ENCODE measurements at places on chromosomes 5 and 9.

GRCh38 chr5:128770907-128771306 lies 194.4 kb upstream of the SLC27A6 start:
- DNase-seq: no peak
- H3K4me3 ChIP-seq: no peak overlapping the region
- H3K27ac ChIP-seq: no peak overlapping the region

- peaks cover 12% of the 10 kb centered on the region for H3K4me1 ChIP-seq
- DNase-seq: no peak
- H3K27ac ChIP-seq: no peak overlapping the region
- peaks cover 19% of the 10 kb centered on the region for H3K27me3 ChIP-seq
Observed at GRCh38 chr5:544675-545355, 20.6 kb upstream of the SLC9A3 start.

DNA sequence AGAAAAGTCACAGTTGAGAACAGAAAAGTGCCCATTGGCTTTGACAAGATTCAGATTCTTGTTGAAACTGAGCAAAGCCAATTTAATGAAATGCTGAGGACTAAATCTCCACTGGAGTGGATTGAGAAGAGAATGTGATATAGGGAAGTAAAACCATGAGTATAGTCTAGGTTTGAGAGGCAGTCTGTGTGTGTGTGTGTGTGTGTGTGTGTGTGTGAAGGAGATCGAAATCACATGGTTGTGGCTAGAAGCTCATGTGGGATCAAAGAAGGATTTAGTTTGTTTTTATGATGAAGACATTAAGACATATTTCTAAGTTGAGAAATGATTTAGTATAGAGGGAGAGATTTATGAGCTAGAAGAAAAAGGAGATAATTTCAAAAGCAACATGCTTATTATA lies 275.7 kb upstream of the DAB2 start:
- no peak for DNase-seq
- peaks cover 15% of the 10 kb centered on the region for H3K27me3 ChIP-seq
- H3K36me3 ChIP-seq: no peaks in the 10 kb centered on the region
- H3K4me3 ChIP-seq: no peak overlapping the region
- H3K27ac ChIP-seq: no peak overlapping the region
- no peaks in the 10 kb centered on the region for H3K4me1 ChIP-seq

- no peak for DNase-seq
- H3K27me3 ChIP-seq: peaks cover 17% of the 10 kb centered on the region
- H3K4me3 ChIP-seq: no peak overlapping the region
- H3K27ac ChIP-seq: no peak overlapping the region
- no peaks in the 10 kb centered on the region for H3K4me1 ChIP-seq
Observed at GRCh38 chr5:175778951-175779503, 92.4 kb upstream of the CPLX2 start.

DNA sequence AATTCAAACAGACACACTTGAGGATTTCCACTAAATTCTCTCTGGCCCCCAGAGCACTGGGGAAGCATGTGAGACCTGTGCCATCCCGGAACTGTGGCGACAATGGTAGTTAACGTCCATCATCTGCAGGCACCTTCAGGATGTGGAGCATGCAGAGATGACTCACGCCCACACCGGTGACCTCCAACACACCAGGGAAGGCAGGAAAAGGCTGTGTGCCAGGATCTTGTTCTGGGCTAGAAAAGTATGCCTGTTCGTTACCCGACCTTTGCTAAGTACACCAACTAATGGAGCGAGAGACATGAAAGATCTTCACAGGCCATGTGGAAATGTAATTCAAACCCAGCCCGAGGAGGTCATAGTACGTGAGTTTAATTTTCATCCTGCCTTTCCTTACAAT lies 208.8 kb downstream of the MELK start:
- H3K4me1 ChIP-seq: no peaks in the 10 kb centered on the region
- H3K36me3 ChIP-seq: no peaks in the 10 kb centered on the region
- H3K27me3 ChIP-seq: peaks cover 45% of the 10 kb centered on the region
- no peak overlapping the region for H3K27ac ChIP-seq
- no peak overlapping the region for H3K4me3 ChIP-seq

- no peak overlapping the region for H3K27ac ChIP-seq
- no peak overlapping the region for H3K4me3 ChIP-seq
- no peaks in the 10 kb centered on the region for H3K36me3 ChIP-seq
- no peak for DNase-seq
- no peaks in the 10 kb centered on the region for H3K27me3 ChIP-seq
- no peaks in the 10 kb centered on the region for H3K4me1 ChIP-seq
Observed at GRCh38 chr5:76811214-76811613, 7.6 kb upstream of the F2RL1 start.

DNA sequence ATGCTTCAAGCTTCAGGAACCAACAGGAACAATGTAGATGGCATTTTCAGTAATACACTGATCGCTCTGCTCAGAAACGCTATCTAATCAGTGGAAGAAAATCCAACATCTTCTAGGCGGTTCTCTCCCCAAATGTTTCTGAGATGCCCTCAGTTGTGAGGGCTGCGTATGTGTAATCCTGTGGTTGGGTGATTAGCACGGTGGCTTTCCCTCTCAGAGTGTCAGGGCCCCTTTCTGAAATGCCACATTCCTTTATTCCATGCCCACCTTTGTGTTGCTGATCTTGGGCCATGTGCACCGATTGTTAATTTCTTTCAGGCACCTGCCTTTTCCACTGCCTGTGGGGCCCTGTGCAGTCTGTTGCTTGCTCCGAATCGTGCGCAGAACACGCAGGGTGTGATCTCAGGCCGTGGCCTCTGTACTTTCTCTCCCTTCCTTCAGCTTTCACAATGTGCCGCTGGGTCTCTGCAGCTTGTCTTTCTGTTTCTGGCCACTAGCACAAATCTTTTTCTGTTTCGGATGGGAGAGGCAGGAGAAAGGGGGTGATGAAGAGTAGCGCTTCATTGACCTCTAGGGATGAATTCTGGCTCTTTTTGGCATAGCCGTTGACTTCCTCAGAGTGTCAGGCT lies 324.0 kb downstream of the PARP8 start:
- H3K27me3 ChIP-seq: peaks cover 21% of the 10 kb centered on the region
- no peak overlapping the region for H3K4me3 ChIP-seq
- H3K4me1 ChIP-seq: no peaks in the 10 kb centered on the region
- no peak overlapping the region for H3K27ac ChIP-seq
- H3K36me3 ChIP-seq: no peaks in the 10 kb centered on the region
- no peak for DNase-seq

DNA sequence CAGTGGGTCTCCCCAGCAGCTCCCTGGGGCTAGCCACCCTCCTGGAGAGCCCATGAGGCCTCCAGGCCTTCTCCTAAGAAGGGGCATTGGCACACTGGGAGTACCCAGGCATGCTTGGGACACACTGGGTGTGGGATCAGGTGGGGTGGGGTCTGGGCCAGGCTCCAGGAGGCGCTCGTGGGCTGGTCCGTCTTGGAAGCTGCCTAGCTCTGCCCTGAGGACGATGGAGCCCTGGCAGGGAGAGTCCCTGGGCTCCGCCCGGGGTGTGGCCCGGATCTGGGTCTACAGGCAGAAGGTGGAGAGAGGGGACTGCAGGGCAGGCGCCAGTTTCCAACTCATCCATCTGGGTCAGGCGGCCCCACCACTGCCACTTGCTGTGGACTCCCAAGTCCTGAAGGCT lies 2.4 kb downstream of the PRRX2 start:
- no peak overlapping the region for H3K27ac ChIP-seq
- H3K36me3 ChIP-seq: no peaks in the 10 kb centered on the region
- H3K27me3 ChIP-seq: peaks cover 34% of the 10 kb centered on the region
- H3K4me3 ChIP-seq: no peak overlapping the region
- no peaks in the 10 kb centered on the region for H3K4me1 ChIP-seq

- peaks cover 23% of the 10 kb centered on the region for H3K4me1 ChIP-seq
- H3K4me3 ChIP-seq: no peak overlapping the region
- H3K27ac ChIP-seq: no peak overlapping the region
- peaks cover 25% of the 10 kb centered on the region for H3K27me3 ChIP-seq
Observed at GRCh38 chr5:124906339-124907097, 160.1 kb upstream of the ZNF608 start.

DNA sequence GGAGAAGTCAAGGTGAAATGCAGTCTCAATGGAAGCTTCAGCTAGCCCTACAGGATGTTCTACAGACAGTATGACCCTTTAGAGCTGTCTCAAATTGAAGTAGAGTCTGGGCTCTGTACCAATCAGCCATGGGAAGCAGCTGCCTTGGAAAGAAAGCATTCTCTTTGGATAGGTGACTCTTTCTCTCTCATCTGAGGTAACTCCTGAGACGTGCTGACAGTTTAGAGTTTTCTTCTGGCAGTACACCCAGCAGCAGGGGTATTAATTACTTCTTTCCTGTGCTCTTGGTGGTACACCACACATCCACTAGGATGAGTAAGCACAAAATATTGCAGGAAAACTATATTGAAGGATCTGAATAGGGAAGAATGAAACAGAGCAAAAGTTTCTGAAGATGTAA lies 329.6 kb upstream of the RGMB start:
- no peaks in the 10 kb centered on the region for H3K27me3 ChIP-seq
- DNase-seq: no peak
- no peaks in the 10 kb centered on the region for H3K4me1 ChIP-seq
- H3K36me3 ChIP-seq: no peaks in the 10 kb centered on the region
- H3K4me3 ChIP-seq: no peak overlapping the region

DNA sequence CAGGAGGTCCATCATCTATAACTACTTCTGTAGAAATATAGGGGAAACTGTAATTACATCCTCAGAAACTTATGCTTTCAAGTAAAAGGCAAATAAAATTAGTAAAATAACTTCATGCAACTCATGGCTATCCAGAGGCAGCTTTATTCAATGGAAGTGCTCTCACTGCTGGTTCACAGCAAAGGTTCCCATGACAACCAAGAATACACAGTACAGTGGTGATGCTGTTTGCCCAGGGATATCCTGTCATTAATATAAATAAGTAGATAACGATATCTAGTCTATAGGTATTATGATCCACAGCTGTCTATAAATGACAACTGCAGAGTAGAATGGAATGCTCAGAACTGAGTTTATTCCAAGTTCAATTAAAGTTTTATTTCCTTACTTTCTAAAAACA lies 390.3 kb downstream of the PDE4D start:
- no peaks in the 10 kb centered on the region for H3K36me3 ChIP-seq
- no peak overlapping the region for H3K27ac ChIP-seq
- H3K4me1 ChIP-seq: no peaks in the 10 kb centered on the region
- peaks cover 5% of the 10 kb centered on the region for H3K27me3 ChIP-seq

GRCh38 chr5:178786417-178786816 lies 56.0 kb upstream of the ZNF354A start:
- no peak for DNase-seq
- H3K36me3 ChIP-seq: no peaks in the 10 kb centered on the region
- H3K27me3 ChIP-seq: peaks cover 6% of the 10 kb centered on the region
- no peak overlapping the region for H3K4me3 ChIP-seq
- H3K27ac ChIP-seq: no peak overlapping the region
- no peaks in the 10 kb centered on the region for H3K4me1 ChIP-seq

DNA sequence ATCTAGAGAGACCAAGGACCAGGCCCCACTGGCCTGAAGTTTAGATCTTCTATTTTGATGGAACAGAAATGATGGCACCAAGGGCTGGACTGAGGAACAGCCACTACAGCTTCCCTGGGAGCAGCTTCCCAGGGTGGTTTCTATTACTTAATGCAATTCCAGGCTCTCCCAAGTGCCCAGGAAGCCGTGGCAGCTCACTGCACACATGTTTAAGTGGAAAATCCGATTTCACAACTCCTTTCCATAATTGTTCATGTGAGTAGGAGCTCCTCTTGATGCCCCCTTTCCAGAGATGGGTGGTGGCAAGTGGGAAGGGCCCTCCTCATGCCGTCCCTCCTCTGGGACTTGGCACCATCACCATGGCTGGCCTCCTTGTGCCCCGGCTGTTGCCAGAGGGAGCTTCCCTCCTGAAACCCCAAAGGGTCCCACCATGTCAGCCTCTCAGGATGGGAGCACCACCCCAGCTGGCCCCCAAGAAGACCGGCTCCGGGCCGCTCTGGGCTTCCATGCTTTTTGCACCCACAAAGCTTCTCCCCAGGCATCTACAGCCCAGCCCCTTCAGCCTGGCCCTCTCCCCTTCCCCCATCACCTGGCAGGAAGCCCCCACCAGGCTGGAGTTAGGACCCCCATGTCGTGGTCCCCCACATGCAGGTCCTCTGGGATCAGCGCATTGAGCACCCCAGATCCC lies 9.1 kb upstream of the UBAC1 start:
- no peak for DNase-seq
- H3K27ac ChIP-seq: no peak overlapping the region

- no peaks in the 10 kb centered on the region for H3K4me1 ChIP-seq
- DNase-seq: no peak
- H3K36me3 ChIP-seq: no peaks in the 10 kb centered on the region
- H3K27ac ChIP-seq: no peak overlapping the region
Observed at GRCh38 chr5:1180841-1181271, 20.5 kb upstream of the SLC6A19 start.

All from activated naive CD8-positive, alpha-beta T cell treated with anti-CD3 and anti-CD28 coated beads for 36 hours (primary cell).